ENCODE measurements at places on chromosomes 13 and 19. TPM values are rescaled to one million over a fixed set of nuclear protein-coding genes. Genes with fewer than 3 reads are reported as not detected.
A peak's percentile ranks its signal among the peaks of the same experiment; 100 is the strongest.

DNA sequence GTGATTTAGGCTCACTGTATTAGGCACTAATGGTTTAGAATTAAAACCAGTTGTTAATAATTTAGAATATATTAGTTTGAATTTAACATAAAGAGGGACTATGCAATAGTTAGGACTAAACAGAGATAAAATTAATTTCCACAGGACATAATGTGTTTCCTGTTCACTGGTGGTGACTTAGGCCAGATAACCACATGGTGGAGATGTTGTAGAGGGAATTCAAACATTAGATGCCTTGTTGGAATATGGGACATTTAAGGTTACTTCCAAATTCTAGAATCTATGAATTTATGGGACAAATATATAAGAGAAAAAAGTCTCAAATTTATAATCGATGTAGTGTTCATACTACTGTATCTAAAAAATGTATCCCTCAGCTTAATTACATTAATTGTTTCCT, 615.5 kb upstream of the KLHL1 start:
- no peak overlapping the region for H3K27ac ChIP-seq
- no peaks in the 10 kb centered on the region for H3K27me3 ChIP-seq
- DNase-seq, result no peak
- no peaks in the 10 kb centered on the region for H3K4me1 ChIP-seq

GRCh38 chr13:33483471-33483870, 197.9 kb upstream of the STARD13 start:
- no peaks in the 10 kb centered on the region for H3K36me3 ChIP-seq
- H3K4me3 ChIP-seq, result no peak overlapping the region
- no peak for DNase-seq
- H3K27ac ChIP-seq, result no peak overlapping the region

SYT3 gene
- total RNA-seq, result 0.17 TPM

OSCAR gene
- total RNA-seq, result 1.6 TPM

NFIC gene
- 297 TPM for total RNA-seq

DNA sequence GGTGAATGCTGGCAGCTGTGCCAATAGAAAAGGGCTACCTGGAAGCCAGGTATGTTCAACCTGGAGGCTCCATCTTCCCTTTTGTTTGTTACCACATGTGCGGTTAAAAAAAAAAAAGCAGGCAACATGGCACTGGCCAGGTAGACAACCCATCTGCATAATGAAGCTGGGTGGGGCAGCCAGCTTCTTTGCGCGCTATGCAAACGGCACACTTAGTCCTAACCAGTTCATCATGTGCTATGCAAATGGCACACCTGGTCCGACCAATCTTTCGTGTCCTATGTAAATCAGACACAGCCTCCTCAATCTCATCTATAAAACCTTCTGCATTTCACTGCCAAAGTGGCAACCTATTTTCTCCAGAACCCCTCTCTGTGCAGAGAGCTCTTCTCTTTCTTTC, 11.3 kb upstream of the IGSF23 start:
- no peak overlapping the region for H3K4me3 ChIP-seq
- H3K4me1 ChIP-seq, result peaks cover 8% of the 10 kb centered on the region
- no peaks in the 10 kb centered on the region for H3K36me3 ChIP-seq
- DNase-seq, result no peak

GRCh38 chr13:45823583-45823982, 28.0 kb downstream of the SIAH3 start:
- H3K27me3 ChIP-seq, result no peaks in the 10 kb centered on the region
- no peak overlapping the region for H3K27ac ChIP-seq
- H3K4me1 ChIP-seq, result peaks cover 24% of the 10 kb centered on the region
- DNase-seq, result no peak

COX6B1 gene
- total RNA-seq, result 272 TPM

DNA sequence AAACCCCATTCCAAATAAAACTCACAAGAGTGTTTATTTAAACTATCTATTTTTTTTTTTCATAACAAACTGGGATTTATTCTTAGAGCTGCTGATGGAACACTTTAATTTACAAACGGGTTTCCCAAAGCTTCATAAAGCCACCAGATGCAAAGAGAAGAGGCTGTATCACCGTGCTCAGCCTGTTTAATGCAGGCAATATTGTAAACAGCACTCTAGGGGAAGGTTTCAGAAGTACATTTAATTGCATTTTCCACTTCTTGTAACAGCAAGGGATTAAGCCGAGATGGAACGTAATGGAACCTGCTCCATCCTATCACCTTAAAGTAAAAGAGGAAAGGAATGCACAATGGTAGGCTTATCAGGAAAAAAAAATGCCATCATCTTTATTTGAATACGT, 550.6 kb upstream of the ARGLU1 start:
- no peaks in the 10 kb centered on the region for H3K27me3 ChIP-seq
- no peak overlapping the region for H3K27ac ChIP-seq
- DNase-seq, result no peak
- no peaks in the 10 kb centered on the region for H3K36me3 ChIP-seq

- H3K36me3 ChIP-seq, result no peaks in the 10 kb centered on the region
- no peak for DNase-seq
- H3K27ac ChIP-seq, result no peak overlapping the region
- H3K4me3 ChIP-seq, result no peak overlapping the region
- no peaks in the 10 kb centered on the region for H3K4me1 ChIP-seq
- H3K27me3 ChIP-seq, result no peaks in the 10 kb centered on the region
These were observed 863.2 kb downstream of the DIAPH3 start for GRCh38 chr13:59300355-59301173.

DNA sequence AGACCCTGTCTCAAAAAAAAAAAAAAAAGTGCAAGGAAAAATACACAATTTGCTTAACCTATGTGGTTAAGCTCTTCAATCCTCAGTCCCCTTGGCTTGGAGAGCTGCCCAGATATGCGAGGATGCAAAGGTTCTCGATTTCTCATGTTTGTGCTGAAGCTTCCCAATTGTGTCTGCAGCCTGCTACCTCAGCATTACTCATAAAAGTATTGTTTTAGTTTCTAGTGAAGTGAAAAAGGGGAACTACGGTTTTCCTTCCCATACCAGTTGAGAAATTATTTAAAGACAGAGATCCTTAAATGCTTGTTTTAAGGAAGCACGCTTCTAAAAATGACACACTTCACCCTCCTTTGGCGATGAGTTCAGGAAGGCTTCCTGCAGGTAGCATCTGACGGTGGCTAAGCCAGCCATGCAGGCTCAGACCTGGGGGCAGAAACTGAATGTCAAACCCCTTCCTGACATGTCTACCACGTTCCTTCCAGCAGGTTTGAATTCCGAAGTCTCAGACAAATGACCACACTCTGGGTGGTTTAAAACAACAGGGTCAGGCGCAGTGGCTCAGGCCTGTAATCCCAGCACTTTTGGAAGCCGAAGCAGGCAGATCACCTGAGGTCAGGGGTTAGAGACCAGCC, 47.9 kb downstream of the RUBCNL start:
- no peaks in the 10 kb centered on the region for H3K36me3 ChIP-seq
- H3K27me3 ChIP-seq, result no peaks in the 10 kb centered on the region
- no peak overlapping the region for H3K4me3 ChIP-seq
- H3K4me1 ChIP-seq, result no peaks in the 10 kb centered on the region
- no peak for DNase-seq

DNA sequence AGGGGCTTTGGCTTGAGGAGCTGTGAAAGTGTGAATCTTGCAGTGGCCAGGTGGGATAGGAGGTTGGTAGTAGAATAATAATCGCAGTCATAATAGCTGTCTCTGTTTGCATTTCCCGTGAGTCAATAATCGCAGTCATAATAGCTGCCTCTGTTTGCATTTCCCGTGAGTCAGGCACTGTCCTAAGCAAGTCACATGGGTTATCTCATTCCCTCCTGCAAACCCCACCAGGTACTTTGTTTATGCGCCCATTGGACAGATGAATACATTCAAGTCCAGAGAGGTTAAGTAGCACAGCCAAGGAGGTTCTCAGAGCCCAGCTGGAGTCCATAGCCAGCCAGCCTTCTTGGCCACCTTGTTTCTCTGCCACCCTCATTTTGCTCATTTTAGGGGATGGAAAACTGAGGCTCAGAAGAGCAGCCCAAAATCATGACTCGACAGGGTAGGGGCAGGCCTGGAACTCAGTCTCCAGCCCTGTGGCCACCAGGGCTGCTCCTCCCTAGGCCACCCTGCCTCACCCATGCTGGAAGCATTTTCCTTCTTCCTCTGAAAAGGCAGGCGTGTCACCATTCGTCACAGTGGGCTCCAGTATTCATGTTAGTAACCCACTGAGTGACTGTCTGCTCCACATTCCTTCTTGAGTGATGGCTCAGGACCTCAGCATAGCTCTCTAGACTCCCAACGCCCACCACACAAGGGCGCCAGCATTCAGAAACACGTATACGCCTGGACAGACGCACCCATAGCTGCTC, 206.2 kb downstream of the URI1 start:
- no peaks in the 10 kb centered on the region for H3K4me1 ChIP-seq
- H3K27ac ChIP-seq, result no peak overlapping the region
- no peak overlapping the region for H3K4me3 ChIP-seq
- no peaks in the 10 kb centered on the region for H3K36me3 ChIP-seq

IGFLR1 gene
- total RNA-seq, result 3.8 TPM

DNA sequence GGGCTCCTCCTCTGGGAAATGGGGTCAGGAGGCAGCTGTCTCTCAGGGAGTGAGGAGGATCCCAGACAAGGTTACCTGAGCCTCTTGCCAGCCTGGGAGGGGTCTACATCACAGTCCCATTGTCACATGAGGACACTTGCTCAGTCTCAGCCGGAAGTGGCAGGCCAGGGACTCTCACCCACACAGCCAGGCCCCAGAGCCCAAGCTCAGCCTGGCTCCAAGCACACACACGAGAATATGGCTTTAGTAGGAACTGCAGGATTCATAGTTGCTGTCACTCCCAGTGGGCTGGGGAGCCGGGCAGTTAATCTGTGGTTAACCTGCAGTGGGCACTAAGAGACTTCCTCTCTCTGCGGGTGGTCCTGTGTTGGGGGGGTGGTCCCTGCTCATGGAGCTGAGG, 15.8 kb upstream of the RELB start:
- no peak overlapping the region for H3K27ac ChIP-seq
- no peak for DNase-seq
- H3K4me1 ChIP-seq, result peaks cover 7% of the 10 kb centered on the region
- H3K36me3 ChIP-seq, result peaks cover 97% of the 10 kb centered on the region
- H3K27me3 ChIP-seq, result no peaks in the 10 kb centered on the region

DNA sequence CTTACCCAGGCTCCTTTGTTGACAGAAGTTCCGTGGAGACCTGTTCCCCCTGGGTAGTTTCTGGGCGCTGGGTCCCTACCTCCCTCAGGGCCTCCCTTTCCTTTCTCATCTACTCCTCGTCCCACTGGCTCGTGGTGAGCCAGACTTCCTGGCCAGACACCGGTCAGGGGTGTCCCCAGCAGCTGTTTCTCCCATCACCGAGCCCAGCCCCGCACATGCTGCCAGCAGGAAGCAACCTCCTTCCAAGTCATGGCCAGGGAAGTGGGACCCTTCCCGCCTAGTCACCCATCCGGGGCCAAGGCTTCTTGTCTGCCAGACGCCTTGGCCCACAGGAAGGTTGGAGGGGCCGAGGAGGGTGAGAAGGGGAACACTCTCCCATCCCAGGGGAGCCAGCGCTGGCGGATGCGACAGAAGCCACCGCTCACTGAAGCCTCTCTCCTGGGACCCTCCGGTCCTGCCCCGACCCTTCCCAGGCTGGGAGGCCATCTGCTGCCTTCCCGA, 5.7 kb downstream of the PAK4 start:
- H3K4me1 ChIP-seq, result peaks cover 88% of the 10 kb centered on the region
- H3K4me3 ChIP-seq, result no peak overlapping the region
- H3K27ac ChIP-seq, result peak overlapping the region; percentile 76
- no peaks in the 10 kb centered on the region for H3K36me3 ChIP-seq
- DNase-seq, result no peak

DNA sequence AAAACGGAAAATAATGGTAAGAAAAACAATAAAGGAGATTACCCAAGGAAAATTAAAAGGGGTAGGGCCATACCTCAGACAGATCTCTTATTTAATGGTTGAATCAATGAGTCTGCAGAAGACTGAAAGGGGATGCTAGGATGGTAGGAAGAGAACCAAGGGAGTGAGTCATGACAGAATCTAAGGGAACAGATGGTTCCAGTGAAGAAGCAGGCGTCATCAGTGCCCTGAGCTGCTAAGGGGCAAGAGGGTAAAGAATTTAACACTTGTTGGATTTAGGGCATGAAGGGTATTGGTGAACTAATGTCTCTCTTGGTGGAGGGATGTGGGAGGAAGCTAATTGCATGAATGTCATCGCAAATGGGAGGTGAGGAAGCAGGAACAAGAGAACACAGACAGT, 329.2 kb upstream of the TSHZ3 start:
- H3K27ac ChIP-seq, result no peak overlapping the region
- peak; percentile 50 for DNase-seq
- H3K27me3 ChIP-seq, result no peaks in the 10 kb centered on the region
- H3K36me3 ChIP-seq, result no peaks in the 10 kb centered on the region

DNA sequence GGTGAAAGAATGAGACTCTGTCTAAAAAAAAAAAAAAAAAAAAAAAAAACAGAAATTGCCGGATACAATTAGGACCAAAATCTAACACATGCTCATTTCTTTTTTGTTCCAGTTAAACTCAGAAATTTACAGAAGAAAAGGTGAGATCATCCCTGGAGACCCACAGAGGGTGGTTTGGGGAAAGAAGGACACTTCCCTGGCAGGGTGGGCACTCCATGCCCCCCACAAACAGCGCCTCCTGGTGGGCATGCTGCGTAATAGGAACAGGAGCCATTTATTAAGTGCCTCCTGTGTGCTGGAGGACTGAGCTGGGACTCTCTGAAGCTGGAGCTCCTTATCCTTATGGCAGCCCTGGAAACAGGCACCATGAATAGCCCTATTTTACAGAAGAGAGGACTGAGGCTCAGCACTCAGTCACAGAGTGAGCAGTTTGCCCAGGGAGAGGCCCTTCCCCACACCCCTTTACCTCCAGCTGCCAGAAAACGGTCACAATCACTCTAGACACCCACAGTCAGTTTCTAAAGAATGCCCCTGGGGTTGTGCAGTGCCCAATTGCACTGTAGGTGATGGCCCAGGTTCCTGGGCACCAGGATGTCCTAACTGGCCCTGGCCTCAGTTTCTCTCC, 10.1 kb downstream of the C19orf38 start:
- H3K27me3 ChIP-seq, result no peaks in the 10 kb centered on the region
- H3K27ac ChIP-seq, result no peak overlapping the region
- H3K4me1 ChIP-seq, result no peaks in the 10 kb centered on the region
- DNase-seq, result no peak

DNA sequence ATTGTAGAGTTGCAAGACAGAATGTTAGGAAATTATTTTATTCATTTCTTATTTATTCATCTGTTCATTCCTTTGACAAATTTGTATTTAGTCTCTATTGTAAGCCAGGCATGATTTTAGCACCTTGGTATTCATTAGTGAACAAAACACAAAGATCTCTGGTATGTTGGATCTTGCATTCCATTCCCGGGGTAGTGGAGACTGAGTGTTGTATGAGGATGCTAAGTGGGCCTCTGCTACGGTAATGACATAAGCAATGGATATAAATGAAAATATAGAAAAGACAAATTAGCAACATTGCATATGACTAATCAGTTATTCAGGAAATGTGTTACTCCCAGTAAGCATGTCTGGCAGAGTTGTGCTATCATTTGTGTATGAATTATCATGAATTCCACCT, 449.3 kb downstream of the PCDH17 start:
- no peak for DNase-seq
- no peak overlapping the region for H3K27ac ChIP-seq
- no peak overlapping the region for H3K4me3 ChIP-seq
- no peaks in the 10 kb centered on the region for H3K27me3 ChIP-seq

- no peak overlapping the region for H3K4me3 ChIP-seq
- no peak overlapping the region for H3K27ac ChIP-seq
- peaks cover 42% of the 10 kb centered on the region for H3K4me1 ChIP-seq
- no peak for DNase-seq
- H3K27me3 ChIP-seq, result peaks cover 39% of the 10 kb centered on the region
These were observed 3.7 kb downstream of the KCNC3 start for GRCh38 chr19:50325310-50326100.

Data from esophagus muscularis mucosa (tissue), 4 donors.